ENCODE measurements at places on chromosomes 12 and 14.
A peak's percentile ranks its signal among the peaks of the same experiment; 100 is the strongest.

DNA sequence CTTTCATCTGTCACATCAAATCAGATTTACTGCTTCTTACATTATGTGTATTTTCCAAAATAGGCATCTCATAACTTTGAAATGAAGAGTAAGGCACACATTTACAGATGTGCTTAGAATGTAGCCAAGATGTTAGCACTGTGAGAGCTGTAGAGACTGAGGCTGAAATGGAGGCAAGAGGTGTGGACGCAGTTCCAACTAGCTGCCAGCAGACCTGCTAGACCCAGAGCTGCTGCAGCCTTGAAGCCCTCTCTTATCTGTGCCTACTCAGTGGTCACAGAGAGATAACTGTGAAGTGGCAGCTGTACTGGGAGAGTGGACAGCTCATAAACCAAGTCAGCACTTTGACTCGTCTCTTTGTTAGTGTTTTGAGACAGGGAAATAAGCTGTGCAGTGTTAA is 470.9 kb downstream of the CCER1 start:
- DNase-seq, result no peak

- DNase-seq, result no peak
These were observed 76.3 kb upstream of the TBX3 start for GRCh38 chr12:114760151-114760877.

- DNase-seq, result no peak
These were observed 149.6 kb downstream of the SLC38A6 start for GRCh38 chr14:61130512-61131260.

- no peak for DNase-seq
These were observed 67.5 kb downstream of the NIN start for GRCh38 chr14:50763382-50764007.

GRCh38 chr12:851913-852312 is 97.6 kb downstream of the RAD52 start:
- DNase-seq, result no peak

GRCh38 chr14:77036484-77037214 is 8.1 kb upstream of the IRF2BPL start:
- DNase-seq, result no peak

DNA sequence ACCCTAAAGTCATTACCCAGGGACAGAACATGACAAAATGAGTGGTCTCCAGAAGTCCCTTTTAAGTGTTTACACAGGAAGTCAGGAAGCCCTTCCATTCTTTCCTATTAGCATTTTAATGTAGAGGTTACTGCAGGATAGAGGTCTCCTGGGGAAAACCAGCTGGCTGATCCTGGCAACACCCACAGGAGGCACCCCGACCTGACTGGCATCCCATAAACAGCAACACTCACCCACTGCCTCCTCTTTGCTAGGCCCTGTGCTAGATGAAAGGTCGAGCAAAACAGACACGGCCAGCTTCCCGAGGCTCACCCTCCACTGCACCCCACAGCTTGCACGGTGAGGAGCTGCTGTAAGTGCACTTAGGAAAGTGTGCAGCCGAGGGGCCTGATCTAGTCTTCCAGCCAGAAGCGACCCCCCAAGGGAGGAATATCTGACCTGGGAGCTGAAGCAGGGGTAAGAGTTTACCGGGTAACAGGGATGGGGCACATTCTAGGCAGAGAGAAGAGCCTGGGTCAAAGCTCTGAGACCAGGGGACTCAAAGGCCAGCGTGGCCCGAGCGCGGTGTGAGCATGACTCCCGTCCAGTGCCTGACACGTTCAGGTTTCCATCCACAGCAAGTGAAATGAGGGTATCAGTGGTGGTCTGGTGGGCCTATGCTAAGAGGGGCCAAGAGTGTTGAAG is 9.0 kb downstream of the DAZAP2 start:
- no peak for DNase-seq

- DNase-seq, result no peak
These were observed 54.0 kb downstream of the ZNF664 start for GRCh38 chr12:124026755-124027745.

- peak; percentile 18 for DNase-seq
These were observed 895 bp upstream of the CCDC88C start for GRCh38 chr14:91418387-91419043.

DNA sequence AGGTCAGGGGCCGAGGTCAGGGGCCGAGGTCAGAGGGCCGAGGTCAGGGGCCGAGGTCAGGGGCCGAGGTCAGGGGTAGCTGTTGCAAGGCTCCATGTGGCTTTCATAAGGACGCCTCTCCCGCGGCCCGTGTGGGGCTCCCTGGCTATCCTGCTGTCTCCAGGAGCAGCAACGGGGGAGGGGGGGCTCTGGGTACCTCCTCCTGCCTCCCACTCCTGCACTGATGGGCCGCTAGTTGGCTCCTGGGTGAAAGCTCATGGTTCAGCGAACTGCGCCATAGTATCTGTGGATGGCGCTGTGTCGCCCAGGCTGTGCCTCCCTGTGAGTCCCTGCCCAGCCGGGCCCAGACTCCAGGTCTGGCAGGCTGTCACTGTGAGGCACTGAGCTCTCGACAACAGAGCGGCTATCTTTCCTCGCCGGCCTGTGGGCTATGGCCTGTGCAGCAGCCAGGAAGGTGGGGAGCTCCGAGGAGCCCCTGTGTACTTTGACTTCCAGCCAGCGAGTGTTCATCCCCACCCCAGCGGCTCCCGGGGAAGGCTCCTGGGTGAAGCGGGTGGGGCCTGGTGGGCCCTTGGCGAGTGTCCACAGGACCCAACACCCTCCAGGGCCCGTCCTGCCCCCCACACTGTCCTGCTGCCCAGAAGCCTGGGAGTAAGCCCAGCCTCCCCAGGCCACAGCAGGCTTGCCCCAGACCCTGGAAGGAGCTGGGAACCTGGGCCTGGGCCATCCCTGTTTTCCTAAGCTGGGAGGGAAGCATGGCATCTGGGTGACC is 8.1 kb downstream of the RFLNA start:
- no peak for DNase-seq

DNA sequence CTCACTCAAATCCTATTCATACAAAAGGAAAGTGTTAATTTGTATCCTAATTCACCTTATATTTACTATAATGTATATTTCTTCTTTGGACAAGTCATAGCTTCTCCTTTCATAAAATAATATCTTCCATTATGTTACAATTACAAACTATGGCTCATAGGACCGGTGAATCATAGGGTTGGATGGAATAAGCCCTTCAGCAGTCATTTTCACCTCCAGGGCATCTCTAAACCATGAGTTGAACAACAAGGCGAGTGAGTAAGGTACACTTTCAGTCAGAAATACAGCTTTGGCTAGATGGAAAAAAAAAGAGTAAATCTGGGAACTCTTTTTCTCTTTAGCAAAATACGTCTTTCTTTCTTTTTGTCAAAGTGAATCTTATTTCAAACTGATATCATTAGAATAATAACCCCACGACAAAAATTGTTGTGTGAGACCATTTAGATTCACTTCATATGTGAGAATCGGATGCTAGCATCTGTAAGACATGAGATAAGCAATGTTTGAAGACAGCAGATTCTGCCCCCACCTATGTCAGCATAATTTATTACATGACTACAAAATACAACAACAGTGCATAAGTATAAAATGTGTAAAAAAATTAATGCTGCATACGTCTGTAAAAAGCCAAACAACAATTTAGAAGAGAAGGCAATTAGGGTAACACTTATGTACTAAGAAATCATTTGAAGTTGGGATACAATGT is 184.4 kb upstream of the SLC38A2 start:
- DNase-seq, result no peak

DNA sequence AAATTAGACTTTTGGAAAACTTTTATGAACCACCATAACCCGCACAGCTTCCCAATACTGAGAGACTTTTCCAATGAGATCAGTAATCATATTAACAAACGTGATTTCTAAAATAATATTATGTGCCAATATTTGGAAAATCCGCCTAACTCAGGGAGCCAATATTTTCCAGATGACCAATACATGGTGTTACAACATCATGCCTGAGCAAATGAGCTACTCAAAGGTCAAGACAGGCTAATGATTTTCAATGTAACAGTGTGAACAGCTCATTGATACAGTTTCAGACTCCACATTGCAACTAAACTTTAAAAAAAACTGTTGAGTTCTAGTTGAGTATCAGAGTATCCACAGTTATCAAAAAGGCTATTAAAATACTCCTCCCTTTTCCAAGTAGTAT is 46.8 kb downstream of the RNF34 start:
- DNase-seq, result no peak

DNA sequence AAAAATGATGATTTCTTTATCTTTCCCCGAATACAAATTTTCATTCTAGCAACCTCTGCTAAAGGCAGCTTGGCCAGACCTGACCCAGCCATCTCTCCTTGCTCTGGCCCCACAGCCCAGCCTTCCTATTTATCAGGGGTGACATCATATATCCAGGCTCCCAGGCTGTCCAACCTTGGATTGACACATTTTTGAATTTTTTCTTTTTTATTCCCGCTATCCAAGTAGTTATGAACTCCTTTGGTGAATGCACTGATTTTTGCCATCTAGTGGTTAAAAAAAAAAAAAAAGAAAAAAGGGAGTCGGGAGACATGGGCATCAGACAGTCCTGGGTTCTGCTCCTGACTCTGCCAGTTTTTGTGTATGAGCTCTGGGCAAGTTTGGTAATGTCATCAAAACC is 120.5 kb downstream of the PTPN11 start:
- no peak for DNase-seq

GRCh38 chr12:12612358-12612757 is 682 bp downstream of the CREBL2 start:
- peak; percentile 36 for DNase-seq

- DNase-seq, result no peak
These were observed 292.3 kb downstream of the ERC1 start for GRCh38 chr12:1283316-1283715.

GRCh38 chr14:34081576-34082136 is 130.8 kb upstream of the EGLN3 start:
- peak; percentile 18 for DNase-seq

GRCh38 chr14:31962920-31963319 is 114.2 kb upstream of the ARHGAP5 start:
- no peak for DNase-seq

GRCh38 chr14:99946652-99947489 is 118.4 kb upstream of the EVL start:
- peak; percentile 25 for DNase-seq

DNA sequence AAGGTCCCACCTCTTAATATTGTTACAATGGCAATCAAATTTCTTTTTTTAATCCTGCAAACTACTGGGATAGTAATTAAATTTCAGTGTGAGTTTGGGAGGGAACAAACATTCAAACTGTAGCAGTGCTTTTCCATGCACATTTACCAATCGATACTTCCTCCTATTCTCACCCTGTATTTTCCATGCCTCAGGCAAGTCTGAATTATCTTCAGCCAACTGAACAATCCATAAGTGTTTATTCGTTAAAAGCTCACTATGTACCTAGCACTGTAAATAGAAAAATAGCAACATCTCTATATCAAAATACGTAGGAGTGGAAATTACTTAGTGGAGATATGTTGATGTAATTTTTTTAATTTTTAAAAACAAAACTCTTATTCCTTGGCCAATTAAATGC is 43.5 kb downstream of the CCDC177 start:
- DNase-seq, result no peak

- no peak for DNase-seq
These were observed 31.1 kb downstream of the CLEC2D start for GRCh38 chr12:9700606-9700956.

GRCh38 chr12:66304296-66304900 is 2.1 kb downstream of the HELB start:
- no peak for DNase-seq

DNA sequence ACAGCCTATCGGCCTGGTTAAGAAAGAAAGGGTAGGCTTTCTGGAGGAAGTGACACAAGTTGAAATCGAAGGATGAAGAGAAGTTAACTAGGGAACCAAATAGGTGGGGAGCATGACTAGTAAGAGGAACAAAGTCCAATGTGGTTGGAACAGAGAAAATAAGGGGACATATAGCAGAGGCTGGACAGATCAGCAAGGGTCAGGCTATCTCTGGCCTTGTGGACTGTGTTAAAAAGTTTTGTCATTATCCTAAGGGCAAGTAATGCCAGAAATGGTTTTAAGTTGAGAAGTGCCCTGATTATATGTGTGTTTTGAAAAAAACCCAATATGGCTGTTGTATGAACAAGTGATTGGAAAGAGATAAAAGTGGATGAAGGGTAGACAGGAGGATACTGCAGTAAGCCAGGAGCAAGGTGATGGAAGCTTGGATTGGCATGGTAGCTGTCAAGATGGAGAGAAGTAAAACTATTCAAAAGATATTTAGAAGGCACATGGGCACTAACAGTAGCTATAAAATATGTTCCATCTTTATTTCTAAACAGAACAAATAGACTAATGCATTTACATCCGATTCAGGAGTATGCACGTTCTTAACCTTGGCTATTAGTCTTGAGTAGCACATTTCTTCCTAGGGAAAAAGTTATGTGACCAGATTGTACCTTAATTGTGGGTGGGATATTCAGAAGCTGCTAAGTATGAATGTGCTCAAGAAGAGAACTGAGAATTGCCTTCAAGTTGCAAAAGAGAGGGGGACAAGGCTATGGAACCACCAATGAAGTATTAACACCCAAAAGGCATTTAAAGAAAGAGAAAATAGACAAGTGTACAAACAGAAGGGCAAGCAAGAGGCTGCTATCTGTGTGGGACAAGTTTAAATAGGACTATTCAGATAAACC is 46.8 kb upstream of the OR5AU1 start:
- DNase-seq, result no peak

DNA sequence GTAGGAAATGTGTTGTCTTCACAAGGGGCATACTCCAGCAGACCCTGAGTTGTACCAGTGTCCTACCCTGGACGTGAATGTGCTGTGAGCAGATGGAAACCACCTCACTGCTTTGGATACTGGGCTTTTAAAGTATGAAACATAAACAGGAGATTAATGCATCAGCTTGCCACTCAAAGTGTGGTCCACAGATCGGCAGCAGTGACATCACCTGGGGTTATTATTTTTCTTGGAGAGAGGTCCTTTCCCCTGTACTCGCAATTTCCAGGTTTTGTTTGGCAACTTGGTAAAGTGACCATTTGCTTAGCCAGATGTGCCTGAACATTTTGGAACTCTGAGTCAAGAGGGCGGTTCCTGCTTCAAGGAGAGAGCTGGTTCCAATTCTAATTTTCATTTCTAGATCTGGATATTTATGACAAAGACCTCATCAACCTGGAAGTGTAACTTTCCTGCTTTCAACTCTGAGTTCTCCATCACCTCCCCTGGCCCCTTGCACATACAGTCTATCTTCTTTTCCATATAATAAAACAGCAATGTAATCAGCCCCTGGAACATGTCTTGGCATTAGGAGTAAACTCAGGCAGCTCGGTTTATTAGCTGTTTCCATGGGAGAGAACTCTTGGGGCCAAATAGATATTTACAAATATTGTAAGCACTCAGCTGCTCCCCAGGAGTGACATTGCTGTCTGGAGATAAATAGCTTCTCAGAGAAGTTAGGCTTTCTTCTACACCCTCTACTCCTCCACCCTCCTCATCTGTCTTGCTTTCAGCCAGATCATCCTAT is 237.0 kb upstream of the TBX3 start:
- DNase-seq, result no peak

- DNase-seq, result no peak
These were observed 117.3 kb downstream of the BTG1 start for GRCh38 chr12:92028441-92028709.

GRCh38 chr12:132475304-132476037 is 14.5 kb upstream of the FBRSL1 start:
- DNase-seq, result no peak

All from NCI-H2227 treated with DMSO at 0.1 percent for 48 hours (cell line).